ENCODE measurements at places on chromosomes 13 and 19. TPM values are rescaled to one million over a fixed set of nuclear protein-coding genes. Genes with fewer than 3 reads are reported as not detected.
A peak's percentile ranks its signal among the peaks of the same experiment; 100 is the strongest.

Gene CD79A
- total RNA-seq: 0.35 TPM

Gene LPAR2
- total RNA-seq: 43.2 TPM

Gene ZNF844
- total RNA-seq: 1.4 TPM

GRCh38 chr13:25738342-25739196 lies 313.2 kb downstream of the SHISA2 start:
- peaks cover 10% of the 10 kb centered on the region for H3K27me3 ChIP-seq
- no peaks in the 10 kb centered on the region for H3K36me3 ChIP-seq

Gene ZNF729
- not detected for total RNA-seq

DNA sequence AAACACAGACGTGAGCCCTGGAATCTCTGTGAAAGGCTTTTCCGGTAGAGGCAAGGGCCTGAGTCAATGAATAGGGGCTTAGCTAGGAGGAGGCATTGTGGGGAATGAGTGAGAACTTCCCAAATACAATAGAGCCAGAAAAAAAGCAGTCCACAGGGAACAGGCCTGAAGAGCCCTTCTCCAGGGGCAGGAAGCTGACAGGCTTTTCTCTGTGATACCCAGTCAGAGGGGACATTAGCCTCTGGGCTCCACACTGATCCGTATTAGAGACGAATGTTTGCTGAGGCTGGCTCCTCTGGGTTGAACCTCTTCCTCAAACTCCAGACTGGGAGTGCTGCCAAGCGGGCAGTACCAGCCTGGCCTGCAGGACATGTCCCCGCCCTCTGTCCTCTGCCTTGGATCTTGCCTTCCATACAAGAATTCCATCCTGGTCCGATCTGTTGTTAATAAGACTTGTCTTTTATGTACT lies 2.3 kb downstream of the DHRS12 start:
- no peak overlapping the region for H3K4me3 ChIP-seq
- peaks cover 40% of the 10 kb centered on the region for H3K4me1 ChIP-seq
- H3K36me3 ChIP-seq: no peaks in the 10 kb centered on the region
- no peak for DNase-seq

DNA sequence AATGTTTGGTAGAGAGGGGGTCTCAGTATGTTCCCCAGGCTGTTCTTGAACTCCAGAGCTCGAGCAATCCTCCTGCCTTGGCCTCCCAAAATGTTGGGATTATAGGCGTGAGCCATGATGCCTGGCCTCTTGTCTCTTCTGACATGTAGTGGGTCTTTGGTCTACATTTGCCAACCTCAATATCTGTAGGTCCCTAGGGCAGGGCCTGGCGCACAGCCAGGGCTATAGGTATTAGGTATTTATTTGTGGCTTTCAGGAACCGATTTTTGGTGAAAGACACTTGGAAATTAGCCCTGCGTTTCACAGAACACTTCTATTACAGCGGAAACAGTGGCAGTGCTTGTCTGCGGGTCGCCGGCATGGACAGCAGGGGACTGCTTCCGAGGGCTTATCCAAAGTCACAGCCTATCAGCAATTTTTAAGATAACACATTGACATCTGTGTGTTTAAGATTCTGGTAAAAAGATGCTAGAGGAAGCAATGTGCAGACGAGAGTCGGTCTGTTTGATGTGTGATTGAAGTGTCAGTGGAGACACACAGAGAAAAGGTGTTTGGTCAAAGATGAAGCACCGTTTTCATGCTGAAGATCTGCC lies 14.5 kb downstream of the ZNF536 start:
- H3K4me1 ChIP-seq: no peaks in the 10 kb centered on the region
- H3K36me3 ChIP-seq: no peaks in the 10 kb centered on the region
- DNase-seq: no peak

DNA sequence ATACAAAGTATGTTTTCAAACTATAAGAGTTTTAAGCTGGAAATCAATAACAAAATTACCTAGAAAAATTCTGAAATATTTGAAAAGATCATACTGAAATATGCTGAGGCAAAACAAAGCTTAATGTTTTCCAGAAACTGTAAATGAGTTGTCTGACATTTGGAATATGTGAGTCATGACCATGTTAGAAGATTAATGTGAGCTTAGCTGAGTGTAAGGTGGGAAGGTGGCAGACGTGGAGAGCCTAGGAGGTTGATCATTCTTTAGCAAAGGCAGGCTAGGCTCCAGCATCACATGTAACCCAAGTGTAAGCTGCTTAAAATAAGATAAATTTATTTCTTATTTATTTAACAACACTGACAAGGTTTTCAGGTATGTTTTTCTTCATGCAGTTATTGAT lies 2086.1 kb upstream of the PCDH20 start:
- H3K4me3 ChIP-seq: no peak overlapping the region
- no peak overlapping the region for H3K27ac ChIP-seq
- no peaks in the 10 kb centered on the region for H3K4me1 ChIP-seq
- H3K27me3 ChIP-seq: no peaks in the 10 kb centered on the region

DNA sequence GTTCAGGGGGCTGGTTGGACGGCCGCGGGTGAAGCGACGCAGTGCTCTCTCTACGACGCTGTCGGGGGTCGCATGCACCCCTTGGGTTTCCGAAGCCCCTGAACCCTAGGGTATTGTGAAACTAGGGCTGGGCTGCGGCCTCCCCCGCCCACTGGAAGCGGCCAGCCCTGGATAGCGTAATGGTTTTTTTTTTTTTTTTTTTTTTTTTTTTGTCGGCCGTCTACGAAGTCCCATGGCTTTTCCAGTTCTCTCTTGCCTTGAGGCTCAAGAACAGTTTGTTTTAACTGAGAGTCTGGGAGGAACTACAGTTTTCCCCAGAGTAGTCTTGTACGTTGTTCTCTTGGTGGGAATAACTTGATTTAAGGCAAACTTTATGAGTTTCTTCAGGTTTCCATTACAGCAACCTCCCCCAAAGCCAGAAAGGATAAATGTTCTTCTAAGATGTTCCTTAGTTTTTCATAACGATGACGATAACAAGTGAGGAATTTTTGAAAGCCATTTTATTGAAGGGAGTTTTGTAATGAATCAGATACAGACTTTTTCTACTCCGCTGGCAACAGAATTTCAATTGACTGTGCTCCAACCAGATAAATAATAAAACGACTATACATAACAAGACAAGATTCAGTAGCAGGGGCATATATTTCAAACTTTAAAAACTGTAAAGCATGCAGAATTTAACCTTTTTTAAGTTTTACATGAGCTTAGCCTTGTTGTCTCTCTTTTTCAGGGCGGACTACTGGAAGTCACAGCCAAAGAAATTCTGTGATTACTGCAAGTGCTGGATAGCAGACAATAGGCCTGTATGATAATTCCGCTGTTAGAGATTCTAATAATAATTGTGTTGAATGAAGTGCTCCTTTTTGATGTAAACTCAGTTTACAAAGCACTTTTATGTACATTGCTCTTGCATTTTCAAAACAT lies 867 bp downstream of the WBP4 start:
- no peak for DNase-seq
- H3K4me1 ChIP-seq: peaks cover 43% of the 10 kb centered on the region
- peaks cover 39% of the 10 kb centered on the region for H3K36me3 ChIP-seq
- peak overlapping the region; percentile 95 for H3K4me3 ChIP-seq
- peak overlapping the region; percentile 91 for H3K27ac ChIP-seq

DNA sequence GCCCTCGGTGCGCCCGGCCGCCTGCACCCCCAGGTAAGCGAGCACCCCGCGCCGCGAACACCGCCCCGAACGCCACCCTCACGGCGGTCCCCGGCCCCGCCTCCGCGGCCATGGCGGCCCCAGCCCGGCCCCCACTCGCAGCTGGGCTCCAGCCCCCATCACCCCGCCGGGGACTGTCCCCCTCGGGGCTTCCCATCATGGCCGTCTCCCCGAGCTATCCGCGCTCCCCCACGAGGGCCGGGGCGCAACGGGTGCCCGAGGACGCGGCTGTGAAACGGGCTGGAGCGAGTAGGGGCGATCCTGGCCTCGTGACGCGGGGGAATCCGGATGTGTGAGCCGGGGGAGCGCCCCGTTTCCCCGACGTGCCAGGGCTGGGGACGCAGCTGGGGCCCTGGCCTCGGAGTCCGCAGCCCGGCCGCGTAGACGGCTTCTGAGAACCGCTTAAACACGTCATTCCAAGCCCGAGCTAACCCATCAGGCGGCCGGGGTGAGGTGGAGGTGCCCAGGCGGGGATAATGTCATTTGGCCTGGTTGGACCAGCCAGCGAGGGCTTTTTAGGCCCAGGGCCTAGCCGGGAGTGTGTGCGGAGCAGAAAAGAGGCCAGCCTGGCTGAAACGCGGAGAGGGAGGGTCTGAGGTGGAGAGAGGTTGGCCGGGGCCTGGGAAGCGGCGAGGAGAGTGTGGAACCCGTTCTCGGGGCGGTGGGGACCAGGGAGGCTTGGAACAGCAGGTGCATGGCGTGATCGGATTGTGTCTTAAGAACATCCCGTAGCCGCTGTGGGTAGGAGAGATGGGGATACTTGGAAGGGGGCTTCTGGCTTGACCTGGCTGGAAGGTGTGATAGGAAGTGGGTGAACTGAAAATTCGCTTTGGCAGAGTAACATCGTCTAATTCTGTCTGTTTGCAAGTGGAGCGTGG lies 550 bp downstream of the CERS4 start:
- H3K4me1 ChIP-seq: peaks cover 28% of the 10 kb centered on the region
- H3K36me3 ChIP-seq: no peaks in the 10 kb centered on the region

DNA sequence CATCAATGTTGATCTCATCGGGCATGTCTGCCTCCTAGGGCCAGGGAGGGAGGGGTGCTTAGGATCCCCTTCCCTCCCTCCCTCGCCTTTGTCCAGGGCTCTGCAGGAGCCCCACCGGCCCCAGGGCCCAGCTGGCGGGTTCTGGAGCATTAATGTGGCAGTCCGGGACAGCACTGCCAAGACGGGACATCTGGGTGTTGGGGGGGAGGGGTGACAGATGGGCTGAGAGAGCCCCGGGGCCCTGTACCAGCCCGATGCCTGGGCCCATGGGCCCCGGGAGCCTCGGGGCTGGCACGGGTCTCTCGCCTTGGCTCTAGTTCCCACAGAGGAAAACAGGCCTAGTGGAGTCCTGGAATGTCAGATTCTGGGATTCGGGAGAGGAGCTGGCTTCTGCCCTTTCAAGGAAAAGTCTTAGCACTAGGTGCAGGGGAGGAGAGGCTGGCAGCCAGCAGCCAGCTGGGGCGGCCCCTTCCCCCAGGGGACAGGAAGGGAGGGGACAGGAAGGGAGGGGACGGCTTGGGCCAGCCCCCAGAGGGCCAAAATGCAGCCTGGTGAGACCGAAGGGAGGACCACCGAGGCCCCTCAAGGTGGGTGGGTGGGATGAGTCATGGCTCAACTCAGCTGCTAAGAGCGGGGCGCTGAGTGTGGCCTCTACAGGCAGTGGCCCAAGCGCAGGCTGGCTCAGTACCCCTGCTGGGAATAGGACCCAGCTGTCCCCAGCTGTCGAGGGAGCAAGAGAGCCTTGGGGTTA lies 3.1 kb downstream of the PPP1R14A start:
- H3K4me3 ChIP-seq: no peak overlapping the region
- H3K36me3 ChIP-seq: no peaks in the 10 kb centered on the region
- H3K27ac ChIP-seq: no peak overlapping the region
- H3K27me3 ChIP-seq: peaks cover 15% of the 10 kb centered on the region
- H3K4me1 ChIP-seq: peaks cover 4% of the 10 kb centered on the region

DNA sequence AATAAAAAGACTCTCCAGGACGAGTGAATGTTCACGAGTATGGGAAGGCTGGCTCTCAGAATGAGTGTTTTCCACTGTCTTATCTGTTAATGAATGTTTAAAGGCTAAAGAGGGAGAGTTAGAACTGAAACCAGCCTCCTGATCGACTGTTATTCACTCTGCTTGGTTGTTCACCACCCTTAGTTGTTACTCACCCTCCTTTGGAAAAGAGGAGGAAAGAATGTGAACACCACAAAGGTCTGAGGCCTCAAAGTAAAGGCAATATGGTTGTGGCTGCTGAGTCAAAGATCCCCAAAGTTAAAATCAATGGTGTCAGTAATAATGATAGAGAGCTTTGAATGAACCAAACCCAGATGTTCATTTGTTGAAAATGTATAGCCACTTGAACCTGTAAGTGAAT lies 1793.2 kb upstream of the PCDH20 start:
- no peaks in the 10 kb centered on the region for H3K4me1 ChIP-seq
- H3K27me3 ChIP-seq: no peaks in the 10 kb centered on the region
- no peak overlapping the region for H3K4me3 ChIP-seq
- no peaks in the 10 kb centered on the region for H3K36me3 ChIP-seq
- no peak overlapping the region for H3K27ac ChIP-seq
